Fibroblast of lung (primary cell): ENCODE measurements at places on chromosomes 7 and 10.

GRCh38 chr10:118668228-118668952 is 72.9 kb upstream of the PRLHR start:
- no peak for DNase-seq

GRCh38 chr7:125814100-125814499 is 884.5 kb upstream of the POT1 start:
- DNase-seq: no peak

DNA sequence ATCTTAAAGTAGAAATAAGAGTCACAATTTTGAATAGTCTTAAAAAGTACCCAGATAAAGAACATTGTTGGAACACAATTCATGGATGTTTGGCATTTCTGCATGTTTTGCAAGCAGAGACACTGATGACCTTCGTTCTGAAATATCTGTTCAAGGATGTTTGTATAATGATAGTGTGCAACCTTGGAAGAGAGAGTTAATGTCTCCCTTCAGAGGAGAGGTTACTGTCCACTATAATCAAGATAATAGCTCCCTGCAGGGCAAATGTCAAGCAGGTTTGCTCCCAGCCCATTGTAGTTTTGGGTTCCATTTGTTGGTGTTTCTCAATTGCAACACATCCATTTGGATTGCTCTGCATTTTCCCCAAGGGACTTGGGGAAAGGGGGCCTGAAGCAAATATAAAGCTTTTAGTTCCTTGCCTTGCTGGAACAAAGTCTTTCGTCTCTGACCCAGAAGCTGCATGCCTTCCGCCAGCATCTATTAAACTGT is 45.2 kb downstream of the COL1A2 start:
- peak; percentile 48 for DNase-seq

DNA sequence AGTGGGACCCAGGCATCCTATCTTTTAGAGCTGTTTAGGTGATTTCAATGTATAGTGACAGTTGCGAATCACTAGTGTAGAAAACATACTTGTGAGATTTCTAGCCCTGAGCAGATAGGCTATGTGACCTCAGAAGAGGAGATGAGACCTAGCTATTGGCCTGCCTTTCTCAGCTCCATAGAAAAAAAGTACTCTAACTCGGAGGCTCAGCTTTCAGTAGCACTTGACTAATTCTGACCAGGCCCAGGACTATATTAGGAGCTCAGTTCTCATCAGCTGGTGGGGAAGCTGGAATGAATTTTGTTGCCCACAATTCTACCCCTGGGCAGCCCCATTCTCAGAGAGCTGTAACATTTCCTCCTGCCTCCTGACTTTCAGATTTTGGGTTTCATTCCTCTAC is 179.9 kb upstream of the NAMPT start:
- DNase-seq: no peak

DNA sequence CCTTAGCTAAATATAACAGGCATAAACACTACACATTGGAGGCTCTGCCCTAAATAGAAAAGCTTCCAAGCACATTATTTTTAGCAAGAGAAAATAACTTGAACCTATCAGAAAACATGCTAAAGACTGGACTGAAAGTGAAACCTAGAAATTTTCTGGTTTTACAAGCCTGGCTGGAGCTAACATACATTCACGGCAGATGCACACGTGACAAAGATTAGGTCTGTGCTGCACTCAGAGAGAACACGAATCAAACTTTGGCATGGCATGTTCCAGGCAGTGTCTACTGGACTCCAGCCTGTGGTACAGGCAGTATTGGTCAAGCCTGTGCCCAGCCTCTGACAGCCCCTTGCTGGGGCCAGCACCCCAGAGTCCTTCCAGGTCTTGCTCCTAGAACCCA is 94.1 kb upstream of the PCBD1 start:
- no peak for DNase-seq

GRCh38 chr10:98135222-98135899 is 904 bp downstream of the R3HCC1L start:
- DNase-seq: no peak

GRCh38 chr10:6095810-6096570 is 7.2 kb downstream of the RBM17 start:
- DNase-seq: no peak

GRCh38 chr7:32100407-32100907 is 30.2 kb upstream of the PDE1C start:
- no peak for DNase-seq

DNA sequence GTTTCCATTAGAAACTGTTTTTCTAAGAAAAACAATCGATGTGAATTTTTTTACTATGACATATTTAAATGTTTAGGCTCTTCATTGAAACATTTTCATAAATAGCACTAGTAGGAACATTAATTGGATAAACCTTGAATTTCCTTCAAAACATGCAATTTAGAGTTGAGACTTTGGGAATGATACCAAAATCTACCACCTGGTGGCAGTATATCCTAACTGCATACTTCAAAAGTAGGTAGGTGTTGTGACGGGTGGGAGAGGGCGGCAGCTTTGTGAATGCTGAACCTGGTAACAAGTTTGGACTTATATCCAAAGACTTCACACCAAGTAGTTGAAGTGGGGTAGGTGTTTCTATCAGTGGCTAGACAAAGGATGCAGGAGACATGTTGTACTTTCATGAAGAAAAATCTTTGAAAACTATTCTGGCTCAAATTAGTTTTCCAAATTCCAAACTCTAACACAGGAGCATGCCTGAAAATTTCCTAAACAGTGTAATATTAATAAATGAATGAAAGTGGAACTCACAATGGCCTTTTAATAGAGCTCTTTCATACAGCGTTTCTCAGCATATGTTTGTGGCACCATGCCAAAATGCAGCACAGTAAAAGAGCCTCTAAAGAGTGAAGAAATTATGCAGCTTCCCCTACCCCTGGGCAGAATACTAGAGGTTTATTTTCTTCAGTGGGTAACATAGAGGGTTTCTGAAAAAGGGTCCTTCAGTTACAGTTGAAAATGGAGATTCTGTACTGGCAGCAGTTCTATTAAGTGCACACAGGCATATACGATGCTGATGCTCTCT is 201.0 kb upstream of the TPK1 start:
- DNase-seq: peak; percentile 67

DNA sequence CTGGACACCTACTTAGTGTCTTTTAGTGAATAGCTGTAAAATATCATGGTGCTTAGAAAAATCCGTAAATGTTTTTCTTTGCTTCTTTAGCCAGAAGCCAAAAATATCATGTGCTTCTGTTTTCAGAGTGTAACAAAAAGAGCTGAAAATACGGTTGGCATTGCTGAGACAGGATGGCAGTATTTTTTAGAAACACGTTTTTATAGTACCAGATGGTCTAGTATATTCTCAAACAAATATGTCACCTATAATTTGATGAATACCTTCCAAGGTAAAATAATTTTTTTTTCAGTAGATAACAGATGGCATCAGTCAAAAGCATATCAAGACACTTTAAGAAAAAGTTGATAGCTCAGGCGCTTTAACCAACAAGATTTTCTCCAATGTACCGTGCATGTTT is 326.6 kb downstream of the PHF14 start:
- DNase-seq: no peak

DNA sequence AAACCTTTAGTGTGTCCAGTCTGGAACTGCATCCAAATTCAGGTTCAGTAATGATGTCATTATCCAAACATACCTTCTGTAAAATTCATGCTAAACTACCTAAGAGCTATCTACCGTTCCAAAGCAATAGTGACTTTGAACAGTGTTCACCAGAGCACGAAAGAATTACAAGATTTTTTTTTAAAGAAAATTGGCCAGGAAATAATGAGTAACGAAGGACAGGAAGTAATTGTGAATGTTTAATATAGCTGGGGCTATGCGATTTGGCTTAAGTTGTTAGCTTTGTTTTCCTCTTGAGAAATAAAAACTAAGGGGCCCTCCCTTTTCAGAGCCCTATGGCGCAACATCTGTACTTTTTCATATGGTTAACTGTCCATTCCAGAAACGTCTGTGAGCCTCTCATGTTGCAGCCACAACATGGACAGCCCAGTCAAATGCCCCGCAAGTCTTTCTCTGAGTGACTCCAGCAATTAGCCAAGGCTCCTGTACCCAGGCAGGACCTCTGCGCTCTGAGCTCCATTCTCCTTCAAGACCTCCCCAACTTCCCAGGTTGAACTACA is 694 bp upstream of the FAS start:
- DNase-seq: peak; percentile 73

GRCh38 chr7:124992851-124993562 is 63.4 kb upstream of the POT1 start:
- DNase-seq: peak; percentile 86

DNA sequence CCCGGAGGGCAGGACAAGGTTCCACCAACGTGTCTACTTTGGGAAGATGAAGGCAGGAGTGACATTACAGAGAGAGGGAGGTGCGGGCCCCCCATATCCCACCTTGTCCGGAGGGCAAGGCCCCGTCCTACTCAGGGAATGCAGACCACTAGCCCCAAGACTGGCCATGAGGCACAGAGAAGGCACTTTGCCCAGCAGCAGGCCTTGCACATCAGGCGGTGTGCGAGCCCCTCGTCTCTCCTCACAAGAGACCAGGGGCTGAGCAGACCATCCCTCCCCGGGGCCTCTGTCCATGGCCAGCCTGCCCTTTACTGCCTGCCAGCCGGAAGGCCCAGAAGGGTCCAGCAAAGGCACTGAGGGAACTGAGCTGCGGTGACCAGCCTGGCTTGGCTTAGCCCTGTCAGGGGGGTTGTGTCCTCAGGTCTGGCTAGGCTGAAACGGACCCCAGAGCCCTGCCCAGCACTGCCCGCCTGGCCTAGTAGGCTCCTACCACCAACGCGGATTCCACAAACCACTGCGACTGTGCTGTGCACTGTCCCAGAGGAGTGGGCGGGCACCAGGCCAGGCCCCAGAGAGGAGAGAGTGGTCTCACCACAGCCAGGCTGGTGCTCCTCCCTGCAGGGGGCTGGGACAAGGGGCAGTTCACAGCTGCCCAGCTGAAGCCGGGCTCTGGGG is 16.7 kb downstream of the CAMK2B start:
- DNase-seq: no peak

DNA sequence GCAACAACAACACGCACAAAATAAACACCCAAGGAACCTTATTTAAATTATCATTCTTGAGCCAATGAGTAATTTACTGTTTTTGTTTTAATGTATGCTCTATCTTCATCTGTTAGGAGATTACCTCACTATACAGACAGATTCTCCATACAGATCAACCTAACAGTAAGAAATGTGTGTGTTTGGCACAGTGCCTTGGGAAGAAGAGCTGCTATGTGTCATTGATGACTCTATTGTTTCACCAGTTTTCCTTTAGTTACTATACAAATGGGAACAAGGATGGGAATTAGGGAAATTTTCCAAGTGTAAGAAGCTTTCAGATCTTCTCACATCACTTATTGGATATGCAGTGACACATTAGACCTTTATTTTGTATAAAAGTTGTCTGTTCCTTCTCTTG is 640.3 kb downstream of the NRG3 start:
- DNase-seq: no peak

DNA sequence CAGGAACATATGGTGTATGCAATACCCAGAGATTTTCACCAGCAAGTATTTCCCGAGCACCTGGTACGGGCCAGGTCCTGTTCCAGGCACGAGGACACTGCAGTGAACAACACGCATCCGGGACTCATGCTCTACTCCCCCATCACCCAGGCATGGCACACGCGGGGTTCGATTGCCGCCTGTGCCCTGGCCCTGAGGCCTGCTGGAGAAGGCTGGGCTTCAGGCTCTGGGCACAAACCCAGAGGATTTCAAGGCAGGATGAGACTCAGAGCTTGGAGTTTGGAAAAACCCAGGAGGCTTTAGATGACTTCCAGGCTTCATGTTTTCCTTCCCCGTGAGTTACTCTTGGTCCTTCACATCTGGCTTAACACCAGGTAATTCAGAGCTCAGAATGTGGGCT is 143.5 kb downstream of the NEURL1 start:
- no peak for DNase-seq

- DNase-seq: no peak
Observed at GRCh38 chr7:39404907-39405306, 161.3 kb upstream of the YAE1 start.

DNA sequence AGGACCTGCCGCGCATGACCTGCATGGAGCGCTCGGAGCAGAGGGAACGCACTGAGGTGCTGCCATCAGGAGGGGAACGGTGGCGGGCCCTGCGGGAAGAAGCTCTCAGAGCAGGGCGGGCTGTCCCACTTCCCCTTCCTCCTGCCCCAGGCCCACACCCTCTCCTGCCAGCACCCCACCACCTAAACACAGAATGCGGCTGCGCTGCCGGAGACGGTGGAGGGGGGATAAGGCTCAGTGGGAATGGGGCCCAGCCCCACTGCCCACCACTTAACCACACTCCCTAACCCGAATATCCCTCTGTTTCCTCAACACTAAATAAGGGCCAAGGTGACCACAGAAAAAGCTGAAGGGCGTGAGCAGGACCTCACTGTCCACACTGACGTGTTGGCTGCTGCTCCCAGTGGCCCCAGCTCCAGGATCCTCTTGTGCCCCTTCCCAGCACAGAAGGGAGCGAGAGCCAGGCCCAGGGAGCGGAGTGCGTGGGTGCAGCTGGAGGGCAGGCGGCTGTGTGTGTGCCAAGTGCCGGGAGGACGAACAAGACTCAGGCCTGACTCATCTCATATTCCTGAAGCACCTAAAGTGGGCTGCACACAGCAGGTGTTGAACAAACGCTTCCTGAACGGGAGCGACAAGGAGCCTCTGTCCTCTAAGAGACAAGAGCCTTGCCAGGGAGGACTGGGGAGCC is 116.8 kb downstream of the MAD1L1 start:
- DNase-seq: peak; percentile 89

- no peak for DNase-seq
Observed at GRCh38 chr10:119549247-119549999, 6.9 kb upstream of the RGS10 start.

- no peak for DNase-seq
Observed at GRCh38 chr10:99844433-99844955, 62.1 kb downstream of the ABCC2 start.

DNA sequence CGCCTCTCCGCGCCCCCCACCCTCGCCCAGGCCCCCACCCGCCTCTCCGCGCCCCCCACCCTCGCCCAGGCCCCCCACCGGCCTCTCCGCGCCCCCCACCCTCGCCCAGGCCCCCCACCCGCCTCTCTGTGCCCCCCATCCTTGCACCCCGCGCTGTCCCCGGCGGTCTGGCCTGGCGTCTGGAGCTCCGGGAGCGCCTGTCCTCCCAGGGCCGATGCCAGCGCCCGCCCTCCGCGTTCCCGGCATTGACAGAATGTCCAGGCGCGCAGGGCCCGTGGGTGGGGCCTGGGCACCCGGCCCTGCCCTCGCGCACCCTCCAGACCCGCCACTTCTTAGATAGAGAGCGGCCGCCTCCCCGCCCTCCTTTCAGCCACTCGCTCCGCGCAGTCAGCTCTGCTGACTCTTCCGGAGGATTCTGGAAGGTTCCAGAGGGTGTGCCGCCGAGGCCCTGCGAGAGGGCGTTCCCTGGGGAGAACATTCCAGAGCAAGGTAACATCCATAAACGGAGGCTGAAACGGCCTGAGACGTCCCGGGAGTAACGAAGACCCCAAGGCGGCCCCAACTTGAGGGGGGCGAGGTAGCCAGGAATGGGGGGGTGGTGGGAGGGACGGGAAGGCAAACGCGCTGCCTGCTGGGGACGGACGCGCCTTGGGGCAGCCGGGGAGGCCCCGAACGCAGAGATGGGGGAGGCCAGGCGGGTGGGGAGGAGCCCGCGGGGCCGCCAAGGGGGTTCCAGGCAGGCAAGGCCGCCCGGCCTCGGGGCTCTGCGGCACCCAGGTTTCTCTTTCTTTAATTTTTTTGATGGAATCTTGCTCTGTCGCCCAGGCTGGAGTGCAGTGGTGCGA is 117.8 kb downstream of the DYNC2I1 start:
- no peak for DNase-seq

GRCh38 chr7:53426145-53426750 is 390.8 kb downstream of the POM121L12 start:
- DNase-seq: no peak

GRCh38 chr7:3488829-3489228 is 187.8 kb downstream of the SDK1 start:
- no peak for DNase-seq

- DNase-seq: no peak
Observed at GRCh38 chr7:159127691-159128642, 16.7 kb downstream of the VIPR2 start.
